Stimulated activated CD4-positive, alpha-beta T cell treated with anti-CD3 and anti-CD28 coated beads, Interleukin-2, amount 100 ng/mL, for 24 hours (primary cell): ENCODE measurements at places on chromosomes 5 and 9.

- DNase-seq, result no peak
Measured at GRCh38 chr5:41151564-41151963, 61.8 kb downstream of the C6 start.

DNA sequence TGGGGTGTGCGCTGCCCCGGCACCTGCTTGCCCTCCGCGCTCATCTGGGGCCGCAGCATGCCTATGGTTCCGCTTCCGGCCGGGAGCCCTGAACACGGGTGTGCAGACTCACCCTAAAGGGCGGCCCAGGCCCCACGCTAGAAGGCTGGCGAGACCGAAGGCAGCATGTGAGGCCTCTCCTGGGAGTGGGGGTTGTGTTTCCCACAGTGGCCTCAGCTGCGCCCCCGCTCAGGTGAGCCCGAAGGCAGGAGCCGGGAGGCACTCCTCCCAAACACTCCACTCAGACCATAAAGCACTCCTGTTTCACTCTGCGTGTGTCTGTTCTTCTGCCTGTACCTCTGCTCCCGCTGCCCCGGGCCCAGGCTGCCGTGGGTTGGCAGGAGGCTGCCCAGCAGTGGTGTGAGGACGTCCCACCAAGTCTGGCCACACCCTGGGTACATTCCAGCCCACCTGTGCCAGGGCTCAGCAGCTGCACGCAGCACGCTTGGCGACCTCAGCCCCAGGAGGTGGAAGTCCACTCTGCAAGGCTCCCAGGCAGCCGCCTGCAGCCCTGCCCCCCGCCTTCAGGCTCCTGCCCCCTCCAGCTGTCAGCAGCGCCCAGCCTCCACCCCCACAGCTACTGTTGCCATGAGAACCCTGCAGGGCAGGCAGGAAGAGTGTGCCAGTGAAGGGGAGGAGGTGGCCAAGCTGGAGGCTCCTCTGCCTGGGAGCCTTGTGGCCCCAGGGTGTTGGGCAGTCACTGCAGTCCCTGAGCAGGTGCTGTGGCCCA lies 1.2 kb upstream of the AJM1 start:
- no peak for DNase-seq

- no peak for DNase-seq
Measured at GRCh38 chr9:123368023-123368422, 12.0 kb downstream of the CRB2 start.

GRCh38 chr9:121844098-121844497 lies 192.7 kb downstream of the DAB2IP start:
- DNase-seq, result no peak
